Fibroblast of skin of left biceps (primary cell): ENCODE measurements at places on chromosomes 4 and X.

DNA sequence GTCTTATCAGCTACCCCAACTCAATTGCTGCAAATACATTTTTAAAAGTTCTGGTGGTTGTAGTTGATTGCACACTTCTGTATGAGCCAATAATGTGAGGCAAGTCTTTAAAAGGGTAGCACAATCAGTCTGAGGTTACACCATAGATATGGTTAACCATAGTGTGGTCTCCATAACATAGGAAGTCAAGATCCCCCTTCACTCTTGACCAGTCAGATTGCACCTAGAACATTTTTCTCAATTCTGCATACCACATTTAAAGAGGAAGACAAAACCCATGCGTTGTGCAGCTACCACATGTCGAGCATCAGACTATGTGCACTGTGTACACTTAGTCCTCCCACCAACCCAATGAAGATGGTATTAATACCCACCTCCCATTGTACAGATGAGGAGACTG lies 26.5 kb upstream of the CYBB start:
- DNase-seq = no peak

DNA sequence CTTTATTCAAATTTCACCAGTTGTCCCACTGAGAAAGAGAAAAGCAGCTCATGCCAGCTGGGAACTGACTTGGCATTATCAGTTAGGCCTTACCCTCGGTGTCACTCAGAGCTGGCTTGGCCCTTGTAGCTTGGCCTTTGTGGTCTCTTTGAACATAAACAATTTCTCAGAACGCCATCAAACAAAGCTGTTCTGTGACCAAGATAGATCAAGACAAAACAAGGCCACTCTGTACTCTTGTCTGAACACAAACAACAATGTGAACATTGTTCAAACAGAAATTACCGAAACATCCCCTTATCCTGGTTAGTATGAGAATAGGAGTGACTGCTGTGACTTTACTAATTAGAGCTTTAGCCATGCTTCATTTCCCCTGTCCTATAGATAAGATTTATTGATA lies 57.2 kb downstream of the DIPK2B start:
- no peak for DNase-seq

DNA sequence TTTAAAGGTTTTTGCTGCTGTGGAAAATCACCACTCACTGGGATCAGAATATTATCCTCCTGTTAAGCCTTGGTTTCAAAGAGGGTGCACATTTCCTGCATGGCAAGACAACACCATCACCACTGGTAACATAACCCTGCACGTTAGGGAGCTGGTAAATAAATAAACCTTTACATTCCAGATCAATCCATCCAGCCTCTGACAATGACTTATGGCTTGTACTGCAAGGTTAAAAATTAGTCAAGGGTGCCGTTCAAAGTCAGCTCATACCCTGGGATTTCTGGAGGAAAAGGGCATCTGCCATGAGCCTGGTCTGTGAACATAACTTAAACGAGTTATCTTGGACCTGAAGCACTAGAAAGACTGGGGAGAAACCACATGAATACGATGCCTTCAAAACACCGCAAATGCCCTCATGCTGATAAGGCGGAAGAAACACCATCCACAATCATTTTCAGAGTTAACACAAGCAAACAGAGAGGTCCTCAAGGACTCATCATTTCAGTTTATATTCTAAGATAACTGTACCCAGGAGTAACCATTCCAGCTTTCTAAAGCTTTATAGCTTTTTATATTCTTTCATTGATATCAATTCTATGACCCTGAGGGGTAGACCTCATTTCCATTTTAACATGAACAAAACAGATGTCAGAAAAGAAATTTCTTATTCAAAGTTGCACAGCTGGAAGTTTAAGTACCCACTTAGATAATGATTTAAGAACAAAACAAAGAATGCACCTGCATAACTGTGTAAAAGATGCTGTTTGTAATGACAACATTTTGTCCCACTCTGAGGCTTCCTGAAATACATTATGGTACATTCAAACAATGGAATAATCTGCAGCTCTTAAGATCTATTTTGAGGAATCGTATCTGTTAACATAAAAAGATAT lies 103.1 kb downstream of the NPNT start:
- DNase-seq = no peak

DNA sequence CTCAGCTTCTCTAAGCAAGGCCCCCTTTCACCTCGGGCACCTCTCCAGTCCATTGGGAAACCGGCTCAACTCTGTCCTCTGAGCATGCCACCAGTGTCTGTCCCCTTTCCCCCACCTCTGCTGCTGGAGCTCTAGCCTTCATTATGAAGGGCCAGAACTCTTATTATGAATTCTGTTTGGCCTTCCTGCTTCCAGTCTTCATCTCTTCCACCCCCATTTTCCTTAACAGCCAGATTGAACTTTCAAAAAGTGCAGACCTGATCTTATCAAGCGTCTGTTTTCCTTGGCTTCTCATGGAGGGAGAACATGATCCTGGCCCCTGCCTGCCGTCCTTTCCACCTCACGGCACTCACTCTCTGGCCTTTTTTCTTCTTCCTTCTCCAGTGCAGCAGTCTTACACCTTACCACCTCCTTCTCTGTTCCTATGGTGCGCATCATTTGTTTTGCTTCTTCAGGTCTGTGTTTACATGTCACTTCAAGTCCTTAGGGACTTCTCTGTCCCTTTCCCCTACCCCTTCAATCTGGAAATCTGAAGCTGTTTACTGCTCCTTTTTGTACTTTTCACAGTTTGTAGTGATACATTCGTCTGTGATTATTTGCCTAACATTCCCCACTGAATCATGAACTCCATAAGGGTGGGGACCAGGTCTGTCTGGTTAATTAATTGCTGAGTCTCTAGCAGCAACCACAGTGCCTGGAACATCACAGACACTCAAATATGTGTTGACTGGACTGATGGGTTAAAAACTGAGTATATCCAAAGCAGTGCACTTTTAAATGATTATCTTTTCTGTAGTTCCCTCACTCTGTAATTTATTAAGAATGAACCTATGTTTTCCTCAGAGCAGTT lies 55.8 kb downstream of the FNIP2 start:
- DNase-seq = no peak

DNA sequence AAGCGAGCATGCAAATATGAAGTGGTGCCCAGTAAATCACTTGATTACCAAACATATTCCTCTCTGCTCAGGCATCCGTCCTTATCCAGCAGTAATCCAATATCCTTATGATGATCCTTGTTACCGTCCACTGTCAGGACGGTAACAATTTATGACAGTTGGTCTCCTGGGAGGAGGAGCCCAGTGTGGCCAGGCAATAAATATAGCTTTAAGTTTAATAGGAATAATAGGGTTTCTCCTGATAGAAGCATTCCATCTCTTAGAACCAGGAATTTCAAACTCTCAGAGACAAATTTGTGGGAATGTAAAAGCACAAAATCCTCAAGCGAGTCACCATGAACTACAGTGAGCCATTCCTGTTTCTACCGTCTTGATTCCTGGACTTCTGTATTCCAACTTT lies 171.2 kb upstream of the IL15 start:
- DNase-seq = no peak

GRCh38 chrX:129600981-129601424 lies 53.8 kb downstream of the APLN start:
- DNase-seq = no peak

DNA sequence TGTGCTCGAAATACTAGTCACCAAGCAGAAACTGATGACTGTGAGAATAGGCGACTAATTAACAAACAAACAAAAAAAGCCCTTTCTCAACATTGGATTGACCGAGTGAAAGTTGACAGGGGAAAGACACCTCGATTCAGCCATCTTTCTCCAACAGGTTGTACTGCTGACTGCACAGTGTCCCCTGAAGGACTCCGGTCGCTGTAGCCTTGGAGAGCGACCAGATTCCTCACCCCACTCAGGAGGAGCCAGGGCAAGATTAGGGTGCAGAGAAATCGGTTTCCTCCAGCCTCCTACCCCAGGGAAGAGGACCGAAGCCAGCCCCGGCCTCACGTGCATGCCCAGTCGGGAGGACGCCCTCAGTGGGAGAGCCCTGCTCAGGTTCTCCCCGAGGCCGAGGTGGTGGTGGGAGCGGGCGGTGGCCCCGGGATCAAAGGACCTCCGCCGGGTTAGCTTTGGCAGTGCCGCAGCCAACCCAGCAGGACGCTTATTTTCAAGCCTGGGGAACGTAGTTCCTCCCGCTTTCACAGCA lies 1.1 kb upstream of the RAP1GDS1 start:
- no peak for DNase-seq

DNA sequence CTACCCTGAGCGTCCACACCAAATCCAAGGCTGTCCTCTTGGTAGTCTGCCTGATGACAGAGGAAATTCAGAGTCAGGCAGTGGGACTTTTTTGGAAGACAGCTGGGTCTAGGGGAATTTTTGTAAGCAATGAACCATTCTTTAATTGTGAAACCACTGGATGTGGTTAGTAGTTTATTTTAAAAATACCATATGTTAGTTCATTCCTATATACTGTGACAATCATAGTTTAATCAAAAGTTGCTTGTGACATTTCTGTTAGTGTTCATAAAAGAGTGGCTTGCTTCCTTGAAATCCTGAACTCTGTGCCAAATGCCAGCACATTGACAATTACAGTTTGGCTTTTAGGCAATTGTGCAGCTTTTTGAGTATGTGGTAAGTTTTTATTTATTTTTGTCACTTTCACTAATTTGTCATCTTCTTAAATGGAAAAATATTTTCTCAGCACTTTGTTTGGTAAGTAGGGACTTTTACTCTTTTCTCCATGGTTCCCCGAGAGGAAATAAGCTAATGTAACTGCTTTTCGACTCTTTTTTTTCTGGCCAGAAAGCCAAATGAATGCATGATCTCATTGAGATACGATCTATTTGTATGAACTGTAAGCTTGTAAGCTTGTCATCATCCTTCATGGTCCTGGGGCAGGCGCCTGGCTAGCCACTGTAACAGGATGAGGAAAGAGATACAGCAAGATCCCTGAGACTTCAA lies 72.6 kb upstream of the SLC4A4 start:
- peak; percentile 69 for DNase-seq

DNA sequence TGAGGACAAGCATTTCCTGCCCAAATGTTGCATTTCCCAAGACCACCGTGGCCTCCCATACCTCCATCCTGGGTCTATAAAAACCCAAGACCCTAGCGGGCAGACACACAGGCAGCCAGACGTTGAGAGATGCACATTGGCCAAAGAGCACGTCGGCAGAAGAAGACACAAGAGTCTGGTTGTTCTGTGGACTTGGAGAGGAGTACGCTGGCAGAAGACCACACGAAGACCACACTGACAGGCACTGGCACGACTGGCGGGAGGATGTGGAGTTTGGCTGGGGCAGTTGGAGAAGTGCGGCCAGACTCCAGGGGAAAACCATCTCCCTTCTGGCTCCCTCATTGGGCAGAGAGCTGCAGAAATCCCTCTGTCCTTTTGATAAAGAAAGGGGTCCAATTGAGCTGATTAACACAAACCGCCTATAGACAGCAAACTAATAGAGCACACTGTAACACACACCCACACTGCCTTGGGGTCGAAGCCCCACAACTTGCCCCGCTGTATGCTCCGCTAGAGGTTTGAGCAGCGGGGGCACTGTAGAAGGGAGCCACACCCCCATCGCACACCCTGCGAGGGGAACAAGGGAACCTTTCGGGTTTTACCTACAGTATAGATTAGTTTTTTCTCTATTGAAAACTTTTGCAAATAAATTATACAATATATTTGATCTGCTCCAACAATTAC lies 376.7 kb upstream of the KLHL4 start:
- no peak for DNase-seq

DNA sequence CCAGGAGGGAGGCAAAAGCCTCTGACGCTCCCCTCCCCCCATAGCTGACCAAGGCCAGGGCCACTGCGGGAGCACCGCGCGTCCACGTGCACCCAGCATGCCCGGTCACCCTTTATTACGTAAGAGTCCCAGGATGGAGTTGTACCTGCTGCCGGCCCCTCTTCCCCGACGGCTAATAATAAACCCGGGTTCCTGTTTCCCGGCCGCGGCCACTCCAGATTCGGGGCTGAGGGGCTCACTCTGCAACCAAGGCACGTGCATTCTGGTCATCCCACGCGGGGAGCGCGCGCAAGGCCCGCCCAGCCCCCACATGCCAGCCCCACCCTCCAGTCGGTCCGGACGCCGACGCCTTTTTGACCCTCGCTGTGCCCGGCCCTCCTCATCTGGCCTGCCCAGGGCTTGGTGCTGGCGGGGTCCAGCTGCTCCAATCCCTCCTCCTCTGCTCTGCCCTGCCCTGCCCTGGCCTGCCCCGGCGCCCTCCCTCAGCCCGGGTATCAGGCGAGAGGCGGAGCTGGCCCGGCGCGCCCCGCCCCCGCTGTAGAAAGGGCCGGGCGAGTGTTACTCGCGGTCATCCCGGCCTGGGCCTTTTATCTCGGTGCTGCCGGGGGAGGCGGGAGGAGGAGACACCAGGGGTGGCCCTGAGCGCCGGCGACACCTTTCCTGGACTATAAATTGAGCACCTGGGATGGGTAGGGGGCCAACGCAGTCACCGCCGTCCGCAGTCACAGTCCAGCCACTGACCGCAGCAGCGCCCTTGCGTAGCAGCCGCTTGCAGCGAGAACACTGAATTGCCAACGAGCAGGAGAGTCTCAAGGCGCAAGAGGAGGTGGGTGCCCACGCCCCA lies 2.6 kb downstream of the MID1IP1 start:
- DNase-seq = no peak

DNA sequence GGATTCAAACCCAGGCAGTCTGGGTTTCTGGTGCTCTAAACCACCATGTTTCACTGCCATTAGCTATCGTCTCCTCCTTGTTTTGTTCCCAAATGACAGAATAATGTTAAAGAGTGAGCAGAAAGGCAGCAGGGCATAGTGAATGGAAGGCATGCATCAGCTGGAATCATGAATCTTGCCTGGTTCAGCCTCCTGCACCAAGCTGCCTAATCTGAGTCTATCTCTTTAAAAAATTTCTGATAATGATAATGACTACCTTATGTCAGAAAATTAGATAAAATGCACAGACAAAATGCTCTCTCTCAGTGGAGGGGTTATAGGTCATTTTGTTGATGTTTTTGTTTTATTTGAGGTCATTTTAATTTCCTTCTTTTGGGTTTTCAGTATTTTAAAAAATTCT lies 187.4 kb downstream of the RASL11B start:
- DNase-seq = no peak

DNA sequence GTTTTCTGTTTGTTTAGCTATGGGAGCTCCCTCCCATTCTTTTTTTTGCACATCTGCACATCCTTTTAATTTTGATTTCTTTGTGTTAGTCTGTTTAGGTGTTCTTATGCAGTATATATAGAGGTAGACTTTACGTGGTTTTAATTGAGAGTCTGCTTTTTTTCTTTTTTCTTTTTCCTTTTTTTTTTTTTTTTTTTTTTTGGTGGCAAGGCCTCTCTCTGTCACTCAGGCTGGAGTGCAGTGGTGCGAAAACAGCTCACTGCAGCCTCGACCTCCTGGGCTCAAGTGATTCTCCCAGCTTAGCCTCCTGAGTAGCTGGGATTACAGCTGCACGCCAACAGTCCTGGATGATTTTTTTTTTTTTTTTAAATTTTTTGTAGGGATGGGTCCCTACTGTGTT lies 68.2 kb downstream of the FAM193A start:
- DNase-seq = no peak

GRCh38 chrX:35842674-35843073 lies 44.5 kb downstream of the MAGEB16 start:
- DNase-seq = no peak

- no peak for DNase-seq
Measured at GRCh38 chrX:153974726-153975286, 2.3 kb downstream of the TMEM187 start.
